Common myeloid progenitor, CD34-positive (primary cell): ENCODE measurements at places on chromosomes 2 and 18.

DNA sequence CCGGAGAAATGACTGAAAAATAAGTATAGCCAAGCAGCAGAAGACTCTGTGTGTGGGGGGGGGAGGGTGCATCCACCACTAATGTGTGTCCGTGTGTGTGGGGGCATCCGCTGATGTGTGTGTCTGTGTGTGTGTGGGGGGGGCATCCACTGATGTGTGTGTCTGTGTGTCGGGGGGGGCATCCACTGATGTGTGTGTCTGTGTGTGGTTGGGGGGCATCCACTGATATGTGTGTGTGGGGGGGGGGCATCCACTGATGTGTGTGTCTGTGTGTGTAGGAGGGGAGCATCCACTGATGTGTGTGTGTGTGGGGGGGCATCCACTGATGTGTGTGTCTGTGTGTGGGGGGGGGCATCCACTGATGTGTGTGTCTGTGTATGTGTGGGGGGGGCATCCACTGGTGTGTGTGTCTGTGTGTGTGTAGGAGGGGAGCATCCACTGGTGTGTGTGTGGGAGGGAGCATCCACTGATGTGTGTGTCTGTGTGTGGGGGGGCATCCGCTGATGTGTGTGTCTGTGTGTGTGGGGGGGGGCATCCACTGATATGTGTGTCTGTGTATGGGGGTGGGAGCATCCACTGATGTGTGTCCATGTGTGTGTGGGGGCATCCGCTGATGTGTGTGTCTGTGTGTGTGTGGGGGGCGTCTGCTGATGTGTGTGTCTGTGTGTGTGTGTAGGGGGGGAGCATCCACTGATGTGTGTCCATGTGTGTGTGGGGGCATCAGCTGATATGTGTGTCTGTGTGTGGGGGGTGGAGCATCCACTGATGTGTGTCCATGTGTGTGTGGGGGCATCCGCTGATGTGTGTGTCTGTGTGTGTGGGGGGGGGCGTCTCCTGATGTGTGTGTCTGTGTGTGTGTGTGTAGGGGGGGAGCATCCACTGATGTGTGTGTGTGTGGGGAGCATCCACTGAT lies 125.0 kb downstream of the NFATC1 start:
- DNase-seq: no peak

- DNase-seq: no peak
These were observed 65.5 kb downstream of the COMMD1 start for GRCh38 chr2:61970807-61971556.

GRCh38 chr2:11796190-11797171 lies 50.0 kb downstream of the LPIN1 start:
- no peak for DNase-seq

DNA sequence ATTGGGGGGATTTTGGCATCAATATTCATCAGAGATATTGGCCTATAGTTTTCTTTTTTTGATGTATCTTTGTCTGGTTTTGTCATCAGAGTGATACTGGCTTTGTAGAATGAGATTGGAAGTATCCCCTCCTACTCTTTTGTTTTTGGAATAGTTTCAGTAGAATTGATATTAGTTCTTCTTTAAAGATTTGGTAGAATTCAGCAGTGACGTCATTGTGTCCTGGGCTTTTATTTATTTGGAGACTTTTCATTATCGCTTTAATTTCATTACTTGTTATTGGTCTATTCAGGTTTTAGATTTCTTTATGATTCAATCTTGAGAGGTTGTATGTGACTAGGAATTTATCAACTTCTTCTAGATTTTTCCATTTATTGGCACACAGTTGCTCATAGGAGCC lies 825.5 kb upstream of the NXPH2 start:
- no peak for DNase-seq

- no peak for DNase-seq
These were observed 205.9 kb downstream of the SNTG2 start for GRCh38 chr2:1156531-1156930.

GRCh38 chr2:232919141-232919540 lies 49.1 kb downstream of the SNORC start:
- no peak for DNase-seq

DNA sequence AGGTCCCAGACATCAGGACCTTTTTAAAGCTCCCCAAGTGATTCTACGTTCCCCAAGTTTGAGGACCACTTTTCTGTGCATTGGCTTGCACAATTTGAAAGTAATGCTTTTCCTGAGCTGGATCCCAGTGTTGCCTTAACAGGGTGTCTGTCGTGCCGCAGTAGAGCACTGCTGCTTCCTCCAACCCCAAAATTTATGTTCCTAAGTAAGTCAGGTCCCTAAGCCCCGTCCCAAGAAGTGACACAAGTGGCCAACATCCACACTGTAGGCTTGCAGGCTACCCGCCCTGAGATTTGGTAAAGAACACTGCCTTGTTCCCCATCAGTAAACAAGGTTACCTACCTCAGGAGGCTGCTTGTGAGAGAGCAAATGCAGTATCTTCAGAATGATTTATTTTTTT lies 2.0 kb downstream of the SFT2D3 start:
- DNase-seq: no peak

- no peak for DNase-seq
These were observed 19.3 kb downstream of the SPEG start for GRCh38 chr2:219453671-219454590.
